ENCODE measurements at places on chromosomes 12 and 14.

- no peak for DNase-seq
These were observed 148.3 kb upstream of the GRIN2B start for GRCh38 chr12:14129611-14130195.

GRCh38 chr12:48826209-48826855 lies 8.0 kb downstream of the CACNB3 start:
- no peak for DNase-seq

DNA sequence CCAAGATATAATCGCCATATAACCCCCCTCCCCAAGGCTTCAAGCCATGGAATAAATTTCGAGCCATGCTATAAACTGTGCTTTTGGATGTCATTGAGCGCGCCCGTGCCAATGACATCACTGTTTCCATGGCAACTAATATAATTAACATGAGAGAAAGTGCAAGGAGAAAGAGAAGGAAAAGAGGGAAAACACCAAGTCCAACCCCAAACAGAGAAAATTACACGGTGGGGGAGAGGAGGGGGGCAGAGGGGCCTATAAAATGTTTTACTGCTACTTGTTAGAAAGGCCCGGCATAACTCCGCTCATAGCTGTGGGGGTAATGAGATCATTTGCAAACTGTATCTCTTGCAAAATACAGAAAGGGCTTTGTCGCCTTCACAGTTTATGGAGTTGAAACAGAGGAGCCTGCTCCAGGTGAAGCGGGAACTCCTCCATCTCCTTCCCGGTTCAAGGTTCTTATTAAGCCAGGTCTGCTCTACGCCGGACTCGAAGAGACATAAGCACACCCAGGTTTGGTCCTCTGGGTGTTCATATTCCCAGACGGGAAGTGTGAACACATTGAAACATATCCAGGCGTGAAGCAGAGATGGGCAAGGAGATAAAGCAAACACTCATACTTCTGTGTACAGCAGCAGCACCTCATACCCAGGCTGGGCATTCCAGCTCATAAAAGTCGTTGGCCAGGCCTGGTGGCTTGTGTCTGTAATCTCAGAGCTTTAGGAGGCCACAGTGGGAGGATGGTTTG lies 99.1 kb upstream of the MAP1LC3B2 start:
- no peak for DNase-seq

DNA sequence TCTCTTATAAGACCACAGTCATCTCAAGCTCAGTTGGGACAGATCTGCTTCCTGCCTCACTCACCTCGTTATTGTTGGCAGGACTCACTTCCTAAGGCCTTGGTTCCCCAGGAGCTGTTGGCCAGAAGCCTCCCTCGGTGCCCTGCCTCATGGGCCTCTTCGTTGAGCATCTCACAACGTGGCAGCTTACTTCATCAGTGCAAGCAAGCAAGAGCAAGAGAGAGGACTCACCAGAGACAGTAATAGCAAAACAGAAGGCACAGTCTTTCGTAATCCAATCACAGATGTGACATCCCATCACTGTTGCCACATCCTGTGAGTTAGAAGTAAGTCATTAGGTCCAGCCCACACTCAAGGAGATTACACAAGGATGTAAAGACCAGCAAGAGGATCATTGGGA lies 5.1 kb upstream of the NUMB start:
- DNase-seq, result no peak

DNA sequence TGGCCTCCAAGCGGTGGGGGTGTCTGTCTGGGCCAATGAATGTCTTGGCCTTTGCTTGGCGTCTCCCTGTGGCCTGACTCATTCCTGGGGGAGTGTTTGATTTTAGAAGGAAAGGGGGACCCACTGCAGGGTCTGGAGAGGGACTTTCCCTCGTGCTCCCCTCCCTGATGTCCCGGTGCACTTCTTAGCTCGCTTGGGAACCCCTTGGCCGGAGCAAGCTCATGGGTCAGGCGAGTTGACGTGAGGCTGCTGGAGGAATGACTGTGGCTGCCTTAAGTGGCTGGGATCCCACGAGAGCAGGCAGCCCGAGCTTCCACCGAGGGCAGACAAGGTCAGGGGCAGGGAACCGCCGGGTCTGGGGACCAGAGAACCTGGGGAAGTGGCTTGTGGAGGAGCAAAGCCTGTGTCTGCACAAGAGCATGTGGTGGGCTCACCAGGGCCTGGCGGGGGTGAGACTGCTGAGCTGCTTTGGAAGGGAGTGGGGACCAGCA lies 218.4 kb upstream of the C14orf180 start:
- no peak for DNase-seq

- no peak for DNase-seq
These were observed 18.1 kb downstream of the RPH3A start for GRCh38 chr12:112809684-112810083.

DNA sequence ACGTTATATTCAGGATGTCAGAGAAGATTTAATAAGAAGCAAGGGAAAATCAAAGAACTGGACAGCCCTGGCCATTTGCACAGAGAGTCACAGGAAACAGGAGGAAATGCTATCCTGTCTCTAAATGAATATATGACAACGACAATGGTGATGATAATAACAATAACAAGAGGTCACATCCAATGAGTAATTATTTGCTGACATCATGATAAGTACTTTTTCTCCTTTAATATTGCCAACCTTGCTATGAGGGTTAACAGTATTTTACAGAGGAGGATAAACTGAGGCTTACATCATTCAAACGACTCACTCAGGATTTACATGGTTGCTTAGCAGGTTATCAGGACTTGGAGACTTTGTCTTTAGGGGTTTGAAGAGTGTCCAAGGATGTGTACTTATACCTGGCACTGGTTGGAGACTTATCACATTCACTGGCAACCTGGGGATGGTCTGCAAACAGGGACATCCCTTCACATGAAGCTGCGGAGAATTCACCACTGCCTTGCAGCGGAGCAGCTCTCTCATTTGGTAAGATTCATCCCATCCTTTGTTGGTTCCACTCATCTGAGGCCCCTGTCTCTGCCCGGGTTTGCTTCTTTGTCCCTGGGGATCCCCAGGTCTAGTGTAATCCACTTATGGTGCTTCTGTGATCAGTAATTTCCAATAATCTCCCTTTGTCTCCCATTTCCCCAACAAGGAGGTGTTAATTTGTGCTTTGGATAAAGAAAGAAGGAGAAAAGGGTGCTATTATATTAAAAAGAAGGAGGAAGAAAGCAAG lies 637.8 kb downstream of the BCL11B start:
- no peak for DNase-seq

DNA sequence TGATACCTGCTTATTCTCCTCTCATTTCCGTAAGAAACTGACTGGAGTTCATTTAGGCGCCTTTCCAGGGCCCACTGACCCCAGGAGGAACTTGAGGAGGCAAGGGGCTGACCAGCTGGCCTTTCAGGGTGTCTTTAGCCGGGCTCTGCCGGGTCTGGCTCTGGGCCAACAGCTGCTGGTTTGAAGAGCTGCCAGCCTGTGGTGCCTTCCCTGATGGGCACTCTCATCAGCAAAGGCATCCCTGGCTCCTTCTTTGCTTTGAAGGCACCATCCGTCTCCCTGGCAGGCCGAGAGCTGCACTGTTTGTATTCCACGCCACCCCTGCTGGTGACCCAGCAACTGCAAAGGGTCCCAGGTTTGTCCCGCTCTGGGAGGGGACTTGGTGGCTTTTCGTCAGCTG lies 42.0 kb downstream of the IQSEC3 start:
- no peak for DNase-seq

DNA sequence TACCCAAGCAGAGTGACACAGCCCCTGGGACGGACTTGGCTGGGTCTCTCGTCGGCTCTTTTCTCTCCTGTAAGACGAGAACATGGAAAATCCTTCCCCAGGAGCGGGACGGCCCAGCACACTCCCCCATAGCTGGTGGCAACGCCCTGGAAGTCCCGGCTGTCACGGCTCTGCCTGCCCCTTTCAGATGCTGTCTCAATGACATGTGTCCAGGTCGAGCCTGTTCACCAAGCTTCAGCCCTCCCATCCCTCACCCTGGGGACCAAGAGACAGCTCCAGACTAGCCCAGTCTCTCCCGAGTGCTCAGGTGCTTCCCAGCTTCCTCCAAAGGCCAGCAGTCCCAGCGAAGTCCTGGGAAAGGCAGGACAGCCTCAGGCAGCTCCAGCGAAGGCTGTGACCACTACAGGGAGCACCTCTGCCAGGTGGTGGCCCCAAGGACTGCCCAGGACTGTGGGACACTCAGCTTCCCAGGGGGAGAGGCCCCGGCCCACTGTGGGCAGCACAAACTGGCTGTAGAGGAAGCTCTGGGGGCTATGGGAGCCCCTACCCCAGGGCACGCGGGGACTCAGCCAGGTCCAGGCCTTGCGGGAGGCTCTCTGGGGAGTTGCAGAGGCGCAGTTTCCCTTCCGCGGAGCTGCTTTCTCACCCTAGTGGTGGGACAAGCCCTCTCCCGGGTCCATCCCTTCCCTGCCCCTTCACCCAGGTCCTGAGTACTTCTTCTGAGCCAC lies 33.6 kb downstream of the TNFAIP2 start:
- DNase-seq, result no peak

- no peak for DNase-seq
These were observed 2.4 kb upstream of the ERC1 start for GRCh38 chr12:988646-989045.

GRCh38 chr12:8636581-8636980 lies 23.9 kb upstream of the AICDA start:
- DNase-seq, result no peak

DNA sequence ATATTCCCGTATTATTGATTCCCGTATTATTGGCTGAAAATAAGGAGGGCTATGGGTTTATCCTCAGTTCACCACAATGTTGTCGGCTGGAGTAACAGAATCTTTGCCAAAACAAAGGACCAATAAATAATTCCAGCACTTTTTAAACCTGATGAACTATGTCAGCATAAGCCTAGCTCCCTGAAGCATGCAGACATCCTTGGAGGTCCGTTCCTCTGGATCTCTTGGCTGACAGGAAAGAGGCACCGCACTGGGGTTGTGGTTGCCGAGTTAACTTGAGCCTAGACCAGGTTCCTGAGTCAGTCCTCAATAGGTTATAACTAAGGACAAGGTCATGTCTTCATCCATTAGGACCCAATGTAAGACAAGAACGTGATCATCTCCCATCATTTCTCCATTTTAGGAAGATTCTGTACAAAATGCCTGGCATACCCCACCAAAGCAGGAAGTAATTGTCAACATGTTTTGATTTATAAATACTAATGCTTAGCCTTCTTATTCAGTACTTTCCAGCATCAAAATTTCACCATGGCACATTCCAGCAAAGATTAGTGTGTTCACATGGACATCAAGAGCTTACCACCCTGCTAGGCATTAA lies 36.6 kb downstream of the NID2 start:
- no peak for DNase-seq

DNA sequence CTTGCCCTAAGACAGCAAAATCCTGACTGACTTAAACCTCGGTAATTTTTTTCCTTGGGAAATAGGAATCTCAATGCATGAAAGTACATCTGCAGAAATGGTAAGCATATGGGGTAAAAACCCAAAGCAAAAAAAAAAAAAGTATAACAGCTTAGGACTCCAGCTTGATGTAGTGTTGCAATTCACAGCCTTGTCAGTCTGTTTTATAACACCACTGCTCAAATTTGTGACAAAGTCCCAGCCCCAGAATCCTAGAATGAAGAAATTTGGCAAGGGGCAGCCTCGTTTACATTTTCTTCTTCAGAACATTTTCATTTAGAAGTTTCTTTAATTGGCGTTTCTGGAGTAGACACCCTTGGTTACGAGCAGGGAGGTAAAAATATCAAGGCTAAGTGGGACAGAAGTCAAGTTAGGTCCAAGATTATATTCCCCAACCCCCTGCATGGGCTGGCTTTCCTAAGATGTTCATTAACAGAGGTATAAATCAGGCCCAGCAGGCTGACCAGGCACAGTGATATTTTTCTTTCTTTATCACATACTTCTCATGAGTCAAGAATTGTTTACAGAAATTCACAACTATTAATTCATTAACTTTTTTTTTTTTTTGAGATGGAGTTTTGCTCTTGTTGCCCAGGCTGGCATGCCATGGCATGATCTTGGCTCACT lies 424.0 kb downstream of the RMST start:
- DNase-seq, result no peak

DNA sequence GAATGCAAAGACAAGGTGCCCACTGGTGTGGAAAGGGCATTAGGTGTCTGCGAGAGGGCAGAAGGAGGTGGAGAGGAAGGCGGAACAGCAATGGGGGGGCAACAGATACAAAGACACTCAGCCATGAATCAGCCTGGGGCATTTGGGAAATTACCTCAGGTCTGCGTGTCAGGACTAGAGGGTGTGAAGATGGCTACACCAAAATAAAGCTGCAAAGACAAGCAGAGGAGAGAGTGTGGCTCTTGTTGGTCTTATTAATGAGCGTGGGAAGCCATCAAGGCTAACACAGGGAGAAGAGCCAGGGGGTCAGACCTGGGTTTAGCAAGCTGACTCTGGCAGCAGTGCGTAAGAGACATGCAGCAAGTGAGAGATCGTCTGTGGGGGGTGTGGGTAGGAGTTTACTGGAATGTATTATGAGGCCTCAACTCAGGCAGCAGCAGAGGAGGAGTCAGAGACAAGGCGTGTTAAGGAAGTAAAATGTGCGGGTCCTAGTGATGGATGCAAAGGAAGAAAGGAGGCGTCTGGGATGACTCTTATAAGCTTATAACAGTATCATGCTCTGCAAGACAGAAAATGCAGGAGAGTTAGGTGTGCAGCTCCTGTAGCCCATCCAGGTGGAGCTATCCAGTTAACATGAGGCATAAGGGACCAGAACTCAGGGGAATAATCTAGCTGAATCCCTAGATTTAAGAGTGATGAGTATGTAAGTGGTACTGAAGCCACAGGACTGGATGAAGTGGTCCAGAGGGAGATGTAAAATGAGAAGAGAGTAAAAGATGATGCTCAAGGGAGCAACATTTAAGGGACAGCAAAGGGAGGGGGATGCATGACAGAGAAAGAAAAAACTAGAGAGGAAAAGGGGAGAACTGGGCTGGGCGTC lies 50.4 kb downstream of the KCNK10 start:
- DNase-seq, result no peak

DNA sequence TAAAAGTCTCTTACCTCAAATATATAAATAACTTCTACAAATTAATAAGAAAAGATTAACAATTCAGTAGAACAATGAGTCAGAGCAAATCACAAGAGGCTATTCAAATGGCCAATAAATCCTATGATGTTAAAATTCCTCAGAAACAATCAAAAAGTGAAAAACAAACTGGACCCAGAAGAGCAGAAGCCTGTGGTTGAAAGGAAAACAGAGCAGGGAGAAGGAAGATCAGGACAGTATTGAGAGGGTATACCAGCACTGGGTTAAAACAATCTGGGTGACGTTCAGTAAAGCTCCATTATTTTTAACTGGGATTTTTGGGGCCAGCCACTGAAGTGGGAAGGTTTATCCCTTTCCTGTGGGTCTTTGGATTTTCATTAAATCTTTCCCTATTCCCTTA lies 39.7 kb upstream of the PCED1B start:
- DNase-seq, result no peak

DNA sequence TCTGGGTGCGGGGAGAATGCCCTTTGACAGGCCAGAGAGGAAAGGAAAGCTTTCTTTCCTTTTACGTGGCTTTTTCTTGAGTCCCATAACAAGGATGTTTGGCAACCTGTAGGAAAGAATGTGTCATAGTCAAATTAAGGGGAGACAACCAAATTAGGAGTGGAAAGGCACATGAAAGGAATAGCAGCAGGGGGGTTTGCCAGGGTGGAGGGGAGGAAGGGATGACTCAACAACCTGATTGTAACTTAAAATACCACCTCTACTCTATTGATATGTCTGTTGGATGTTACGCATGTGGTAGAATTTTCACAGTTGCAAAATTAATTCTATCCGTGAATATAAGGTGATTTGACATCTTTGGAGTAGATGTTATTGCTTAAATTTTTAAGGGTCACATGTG lies 28.5 kb upstream of the MYBPC1 start:
- no peak for DNase-seq
